RKO (cell line): ENCODE measurements at places on chromosomes 16 and 17.

GRCh38 chr16:52050418-52050817 lies 496.5 kb downstream of the TOX3 start:
- DNase-seq = peak; percentile 47

DNA sequence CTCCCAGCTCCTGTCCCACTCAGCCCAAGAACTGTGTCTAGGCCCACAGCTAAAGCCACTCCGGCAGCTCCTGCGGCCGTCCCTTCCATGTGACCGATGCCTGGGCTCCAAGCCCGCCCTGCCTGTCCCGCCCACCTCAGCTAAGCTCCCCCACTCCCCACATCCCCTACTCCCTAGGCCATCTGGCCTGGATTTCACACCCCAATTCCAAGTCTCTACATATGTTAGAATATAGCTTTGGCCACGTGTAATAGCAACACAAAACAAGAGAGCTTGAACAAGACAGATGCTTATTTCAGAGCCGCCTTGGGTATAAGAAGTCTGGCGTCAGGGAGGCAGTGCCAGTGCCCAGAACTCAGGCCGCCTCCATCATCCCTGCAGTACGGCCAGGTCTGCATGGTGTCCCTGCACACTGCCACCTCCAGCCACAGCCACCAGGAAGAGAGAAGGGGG lies 30.0 kb upstream of the USP22 start:
- no peak for DNase-seq

- peak; percentile 58 for DNase-seq
Measured at GRCh38 chr17:79400989-79401703, 209.7 kb downstream of the RBFOX3 start.

DNA sequence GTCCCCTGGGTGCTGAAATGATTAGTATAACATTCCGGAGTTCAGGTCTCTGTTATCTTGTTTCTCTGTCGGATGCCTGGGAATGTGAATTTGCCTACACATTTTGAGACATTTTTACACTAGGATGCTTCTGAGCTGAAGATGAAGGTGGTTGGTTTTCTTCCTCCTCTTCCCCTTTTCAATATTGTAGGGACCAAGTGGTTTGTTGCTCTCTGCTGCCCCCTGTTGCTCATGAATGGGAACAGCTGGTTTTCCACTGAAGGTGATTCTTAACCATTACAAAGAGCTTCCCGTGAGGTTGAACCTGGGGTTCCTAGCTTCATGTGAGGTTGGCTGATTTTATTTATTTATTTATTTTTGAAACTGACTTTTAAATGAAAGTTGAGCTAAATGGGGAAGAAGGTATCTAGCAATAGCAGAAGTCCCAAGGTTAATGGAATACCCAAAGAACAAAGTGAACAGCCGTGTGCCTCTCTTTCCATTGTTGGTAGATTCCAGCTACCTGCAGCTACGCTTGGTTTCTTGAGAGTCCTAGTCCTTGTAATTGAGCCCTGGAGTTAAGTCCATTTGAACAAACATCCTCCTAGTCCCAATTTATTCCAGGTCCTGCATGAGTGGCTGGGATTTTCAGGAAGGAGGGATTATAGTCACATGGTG lies 983.9 kb upstream of the EEF2KMT start:
- DNase-seq = peak; percentile 31

DNA sequence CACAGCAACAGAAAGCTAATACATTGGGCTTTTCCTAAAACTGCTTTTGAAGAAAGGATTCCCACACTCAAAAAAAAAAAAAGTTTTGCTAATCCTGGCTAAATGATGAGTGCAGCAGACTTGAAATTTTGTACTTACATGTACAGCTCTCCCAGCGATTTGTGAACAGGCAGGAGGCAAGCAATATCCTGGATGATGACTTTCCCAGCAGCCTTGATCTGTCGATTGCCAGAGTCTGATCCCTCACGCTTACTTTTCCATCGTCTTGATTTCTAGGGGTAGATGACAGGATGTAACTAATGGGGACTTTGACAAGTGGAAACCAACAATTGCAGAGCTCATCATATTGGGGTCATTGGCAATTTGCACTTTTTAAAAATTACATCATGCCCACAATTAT lies 91.4 kb downstream of the WDR59 start:
- no peak for DNase-seq

GRCh38 chr16:65071433-65072311 lies 50.2 kb downstream of the CDH11 start:
- DNase-seq = no peak

- DNase-seq = no peak
Measured at GRCh38 chr17:61361084-61361483, 38.6 kb upstream of the TBX2 start.

DNA sequence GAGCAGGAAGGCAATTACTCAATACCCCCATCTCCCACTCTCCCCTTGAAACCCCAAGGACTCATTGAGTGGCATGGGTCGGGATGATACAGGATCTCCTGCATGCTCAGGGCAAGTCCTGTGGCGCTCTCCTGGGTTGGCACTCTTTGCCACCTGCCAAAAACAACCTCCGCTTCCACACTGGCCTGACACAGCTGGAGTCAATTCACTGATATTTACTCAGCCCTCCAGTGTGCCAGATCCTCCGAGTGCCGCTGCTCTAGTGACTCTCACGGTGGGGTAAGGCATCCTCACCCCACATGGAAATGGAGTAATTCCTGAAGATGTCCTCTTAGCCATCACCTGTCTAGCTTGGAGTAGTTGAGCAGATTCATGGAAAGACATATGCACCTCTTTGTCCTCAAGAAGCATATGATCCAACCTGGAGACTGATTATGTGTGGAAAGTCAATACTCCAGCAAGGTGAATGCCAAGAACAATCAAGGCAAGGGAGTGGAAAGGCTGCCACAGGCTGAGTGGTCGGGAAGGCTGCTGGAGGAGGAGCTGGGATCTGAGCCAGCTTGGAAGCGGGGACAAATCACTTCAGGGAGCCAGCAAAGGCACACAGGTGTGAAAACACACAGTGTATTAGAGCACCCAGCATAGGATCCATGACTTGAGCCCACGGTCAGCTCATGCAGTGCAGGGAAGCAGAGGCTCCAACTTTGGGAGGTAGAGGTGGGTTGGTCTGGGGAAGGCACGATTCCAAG lies 12.6 kb upstream of the GOSR2 start:
- no peak for DNase-seq

DNA sequence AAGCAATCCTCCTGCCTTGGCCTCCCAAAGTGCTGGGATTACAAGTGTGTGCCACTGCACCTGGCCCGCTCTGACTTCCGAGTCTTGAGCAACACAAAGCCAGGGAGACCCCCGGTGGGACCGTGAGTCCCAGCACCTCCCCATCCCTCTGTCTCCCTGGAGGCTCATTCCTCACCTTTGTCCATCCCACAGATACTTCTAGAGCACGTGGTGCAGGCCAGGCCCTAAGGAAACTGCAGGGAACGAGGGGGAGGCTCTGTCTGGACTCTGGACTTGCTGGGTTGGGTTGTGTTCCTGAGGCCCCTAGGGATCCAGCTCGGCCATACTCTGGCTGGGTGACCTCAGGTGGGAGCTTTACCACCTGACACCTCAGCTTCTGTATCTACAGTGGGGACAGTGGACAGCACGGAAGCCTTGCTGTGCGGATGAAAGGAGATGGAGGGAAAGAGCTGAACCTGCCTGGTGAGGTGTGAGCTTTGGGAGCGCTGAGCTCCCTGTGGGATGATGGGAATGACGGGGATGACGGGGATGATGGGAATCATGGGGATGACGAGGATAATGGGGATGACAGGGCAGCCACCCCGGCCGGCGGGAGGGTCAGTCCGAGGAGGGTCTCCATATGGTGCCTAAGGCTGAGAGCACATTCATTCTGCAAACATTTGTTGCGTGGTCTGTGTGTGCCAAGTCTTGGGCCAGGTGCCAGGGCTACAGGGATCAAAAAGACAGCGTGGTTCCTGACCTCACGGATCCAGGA lies 26.6 kb downstream of the C16orf74 start:
- DNase-seq = no peak

DNA sequence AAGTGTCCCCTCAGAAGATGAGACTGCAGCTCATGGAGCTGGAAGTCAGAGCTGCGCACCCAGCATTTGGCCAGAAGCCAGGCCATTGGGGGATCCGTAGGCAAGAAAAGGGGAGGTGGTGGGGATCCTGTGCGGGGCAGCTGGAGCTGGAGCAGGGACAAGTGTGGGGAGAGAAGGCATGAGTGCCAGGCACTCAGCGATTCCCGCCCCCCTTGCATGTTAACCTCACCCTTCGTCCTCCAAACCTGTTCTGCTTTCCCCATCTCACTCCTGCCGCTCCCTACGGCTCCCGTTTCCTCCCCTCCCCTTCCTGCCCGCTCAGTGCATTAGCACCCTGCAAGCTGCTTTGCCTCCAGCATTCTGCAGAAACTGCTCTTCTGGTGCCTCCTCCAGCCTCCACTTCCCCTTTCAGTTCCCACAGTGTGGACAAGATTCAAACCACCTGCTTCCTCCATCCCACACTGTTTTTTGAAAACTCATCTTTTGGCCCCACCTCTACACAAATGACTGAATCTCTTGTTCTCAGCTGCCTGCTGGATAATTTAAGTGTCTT lies 5.6 kb downstream of the ALOX15 start:
- DNase-seq = no peak

DNA sequence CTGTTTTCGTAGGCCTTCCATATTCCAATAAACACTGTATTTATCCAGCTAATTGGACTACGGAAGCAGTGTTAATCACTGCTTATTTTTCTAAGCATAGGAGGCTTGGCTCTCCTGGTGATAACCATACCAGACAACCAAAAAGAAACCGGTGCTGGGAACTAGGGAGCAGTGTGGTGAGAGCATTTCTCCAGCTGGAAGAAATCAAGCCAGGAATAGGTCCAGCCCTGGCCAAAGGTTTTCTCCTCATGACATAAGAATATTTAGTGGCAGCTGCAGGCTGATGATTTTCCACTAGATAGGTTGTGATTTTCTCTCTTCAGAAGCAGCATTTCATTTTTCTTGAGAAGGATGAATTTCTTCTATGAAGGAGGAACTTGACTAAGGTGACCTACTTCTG lies 141.5 kb downstream of the TRIM37 start:
- no peak for DNase-seq
